Activated B cell treated with CpG ODN at 0.5 μM for 24 hours (primary cell): ENCODE measurements at places on chromosomes 1 and 21. TPM values are rescaled to one million over a fixed set of nuclear protein-coding genes. Genes with fewer than 3 reads are reported as not detected.

- DNase-seq = no peak
Measured at GRCh38 chr1:22216210-22216883, 73.5 kb upstream of the WNT4 start.

GRCh38 chr1:18486195-18486594, 5.5 kb downstream of the KLHDC7A start:
- DNase-seq = no peak

- DNase-seq = no peak
Measured at GRCh38 chr1:176225911-176226310, 18.8 kb upstream of the COP1 start.

DNA sequence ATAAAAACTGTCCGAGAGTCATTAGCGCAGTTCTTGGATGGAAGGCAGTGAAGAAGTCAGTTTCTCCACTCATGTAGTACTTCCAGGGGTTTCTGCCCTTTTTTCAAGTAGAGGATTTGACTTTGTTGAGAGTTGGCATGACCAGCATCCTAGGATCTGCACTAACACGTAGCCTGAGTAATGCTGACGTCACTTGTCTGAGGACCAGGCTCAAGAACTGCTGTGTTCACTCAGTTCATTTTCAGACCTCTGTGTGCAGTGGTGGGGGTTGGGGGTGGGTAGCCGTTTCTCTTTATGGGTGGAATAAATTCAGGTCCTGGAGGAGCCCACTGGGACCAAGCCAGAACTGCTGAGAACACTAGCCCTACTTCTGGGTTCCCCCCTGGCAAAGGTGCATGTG, 53.3 kb downstream of the MRPS6 start:
- no peak for DNase-seq

DNA sequence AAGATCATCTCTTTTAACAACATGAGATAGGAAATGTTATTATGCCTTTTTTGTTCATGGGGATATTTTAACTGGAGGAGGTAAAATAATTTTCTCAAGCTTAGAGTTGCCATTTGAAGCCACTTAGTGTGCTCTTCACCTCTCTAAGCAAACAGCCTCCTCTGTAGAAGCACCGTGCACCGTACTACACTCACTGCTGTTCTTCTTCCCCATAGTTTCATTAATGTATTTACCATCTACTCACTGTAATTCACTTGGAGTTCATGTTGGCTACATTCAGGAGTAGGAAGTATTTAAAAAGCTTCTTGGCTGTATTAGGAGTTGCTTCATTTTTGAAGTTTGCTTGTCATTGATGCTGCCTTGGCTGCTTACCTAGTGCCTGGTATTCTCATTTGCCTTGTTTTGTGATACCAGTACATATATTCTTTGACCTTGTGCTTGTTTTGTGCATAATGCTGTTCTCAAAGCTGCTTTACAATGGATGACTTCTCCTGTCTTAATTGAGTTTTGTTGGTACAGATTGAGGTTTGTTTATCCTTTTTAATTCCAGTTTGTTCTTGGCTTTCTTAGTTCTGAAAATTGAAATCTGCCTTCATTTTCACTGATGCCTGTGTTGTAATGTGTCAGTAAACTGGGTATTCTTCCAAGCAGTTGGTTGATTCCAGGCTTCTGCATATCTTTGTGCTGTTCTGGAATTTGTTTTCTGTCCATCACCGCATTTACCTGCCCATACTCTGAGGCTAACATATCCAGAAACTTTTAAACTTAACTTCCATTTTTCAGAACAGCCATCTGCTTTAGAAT, 240.4 kb downstream of the HMCN1 start:
- DNase-seq = no peak

GRCh38 chr1:86504137-86504479, 35.4 kb downstream of the CLCA1 start:
- DNase-seq = no peak

GRCh38 chr1:179327679-179328078, 34.1 kb downstream of the SOAT1 start:
- DNase-seq = no peak

DNA sequence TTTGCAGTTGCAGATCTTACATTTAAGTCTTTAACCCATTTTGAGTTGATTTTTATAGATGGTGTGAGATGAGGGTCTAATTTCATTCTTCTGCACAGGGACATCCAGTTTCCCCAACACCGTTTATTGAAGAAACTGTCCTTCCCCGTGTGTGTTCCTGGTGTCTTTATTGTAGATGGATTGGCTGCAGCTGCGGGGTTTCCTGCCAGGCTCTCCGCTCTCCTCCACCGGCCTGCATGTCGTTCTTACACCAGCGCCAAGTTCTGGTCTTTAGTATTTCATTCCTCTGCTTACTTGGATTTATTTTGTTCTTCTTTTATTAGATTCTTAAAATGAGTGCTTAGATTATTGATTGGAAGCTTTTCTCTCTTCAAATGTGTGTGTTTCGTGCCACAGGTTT, 98.9 kb upstream of the COL6A1 start:
- no peak for DNase-seq

- DNase-seq = no peak
Measured at GRCh38 chr21:43195121-43196021, 26.6 kb downstream of the CRYAA start.

GRCh38 chr1:100184536-100184935, 6.5 kb upstream of the LRRC39 start:
- no peak for DNase-seq

DNA sequence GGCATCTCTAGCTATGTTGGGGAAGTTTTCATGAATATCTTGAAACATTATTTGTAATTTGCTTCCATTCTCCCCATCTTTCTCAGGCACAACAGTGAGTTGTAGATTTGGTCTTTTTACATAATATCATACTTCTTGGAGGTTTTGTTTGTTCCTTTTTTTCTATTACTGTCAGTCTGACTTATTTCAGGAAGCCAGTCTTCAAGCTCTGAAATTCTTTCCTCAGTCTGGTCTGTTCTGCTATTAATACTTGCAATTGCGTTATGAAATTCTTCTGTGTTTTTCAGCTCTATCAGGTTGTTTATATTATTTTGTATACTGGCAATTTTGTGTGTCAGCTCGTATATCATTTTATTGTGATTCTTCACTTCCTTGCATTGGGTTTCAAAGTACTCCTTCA, 424.6 kb upstream of the PTBP2 start:
- no peak for DNase-seq

Gene PLEKHO1
- total RNA-seq = 195 and 208 TPM in 2 replicates

Gene AMY1B
- total RNA-seq = not detected in 2 replicates
